Kasumi-1 (cell line): ENCODE measurements at places on chromosomes 1 and 21.
A peak's percentile ranks its signal among the peaks of the same experiment; 100 is the strongest.

DNA sequence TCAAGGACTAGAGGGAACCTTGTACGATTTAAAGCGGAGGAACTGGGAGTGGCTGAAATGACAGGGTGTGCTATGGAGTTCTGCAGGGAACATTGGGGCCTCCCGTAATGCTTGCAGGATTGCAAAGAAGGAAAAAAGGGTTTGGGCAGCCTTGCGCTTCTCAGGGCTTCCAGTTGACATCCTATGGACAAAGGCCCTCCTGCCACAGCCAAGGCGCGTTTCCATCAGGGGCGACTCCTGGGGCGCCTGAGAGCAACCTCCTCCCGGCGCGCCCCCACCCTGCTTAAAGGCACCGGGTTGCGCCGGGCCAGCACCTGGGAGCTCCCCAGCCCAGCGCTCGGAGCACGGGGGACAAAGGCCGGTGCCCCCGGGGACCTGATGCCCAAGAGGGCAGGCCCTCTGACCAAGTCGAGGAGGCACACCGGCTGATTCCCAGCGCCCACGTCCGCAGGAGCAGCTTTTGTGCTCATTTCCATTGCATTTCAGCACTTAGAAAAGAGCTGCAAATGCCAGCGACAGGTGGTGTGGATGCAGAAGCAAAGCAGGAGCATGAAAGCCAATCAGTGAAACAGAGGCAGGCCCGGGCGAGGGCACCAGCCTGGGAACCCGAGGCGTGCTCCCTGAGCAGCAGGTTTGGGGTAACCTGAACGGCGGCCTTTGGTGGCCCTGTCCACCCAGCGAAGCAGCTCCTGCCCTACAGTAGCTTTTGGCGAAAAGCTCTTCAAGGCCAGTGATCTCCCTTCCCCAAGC is 17.6 kb upstream of the RNF187 start:
- DNase-seq: no peak

GRCh38 chr21:44405091-44405947 is 50.0 kb upstream of the LRRC3 start:
- no peak for DNase-seq

DNA sequence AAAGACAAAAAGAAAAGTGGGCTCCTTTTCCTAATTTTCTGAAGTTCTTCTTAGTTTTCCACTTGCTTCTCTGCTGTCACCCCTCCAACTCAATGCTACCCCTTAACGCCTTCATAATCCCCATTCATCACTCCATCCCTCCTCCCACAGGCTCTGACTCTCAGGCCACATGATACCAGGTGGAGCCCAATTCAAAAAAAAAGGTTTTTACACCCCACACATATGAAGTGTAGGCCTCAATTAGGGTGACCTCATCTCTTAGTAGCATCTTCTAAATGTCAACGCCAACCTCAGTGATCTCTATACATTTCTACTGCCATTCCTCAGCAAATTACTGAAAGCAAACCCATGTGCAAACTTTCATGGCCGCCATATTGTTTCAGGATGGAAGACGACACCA is 6.4 kb downstream of the SSBP3 start:
- no peak for DNase-seq

GRCh38 chr1:214075999-214076707 is 88.4 kb downstream of the PROX1 start:
- DNase-seq: no peak

GRCh38 chr1:29269382-29269781 is 33.1 kb downstream of the PTPRU start:
- no peak for DNase-seq

DNA sequence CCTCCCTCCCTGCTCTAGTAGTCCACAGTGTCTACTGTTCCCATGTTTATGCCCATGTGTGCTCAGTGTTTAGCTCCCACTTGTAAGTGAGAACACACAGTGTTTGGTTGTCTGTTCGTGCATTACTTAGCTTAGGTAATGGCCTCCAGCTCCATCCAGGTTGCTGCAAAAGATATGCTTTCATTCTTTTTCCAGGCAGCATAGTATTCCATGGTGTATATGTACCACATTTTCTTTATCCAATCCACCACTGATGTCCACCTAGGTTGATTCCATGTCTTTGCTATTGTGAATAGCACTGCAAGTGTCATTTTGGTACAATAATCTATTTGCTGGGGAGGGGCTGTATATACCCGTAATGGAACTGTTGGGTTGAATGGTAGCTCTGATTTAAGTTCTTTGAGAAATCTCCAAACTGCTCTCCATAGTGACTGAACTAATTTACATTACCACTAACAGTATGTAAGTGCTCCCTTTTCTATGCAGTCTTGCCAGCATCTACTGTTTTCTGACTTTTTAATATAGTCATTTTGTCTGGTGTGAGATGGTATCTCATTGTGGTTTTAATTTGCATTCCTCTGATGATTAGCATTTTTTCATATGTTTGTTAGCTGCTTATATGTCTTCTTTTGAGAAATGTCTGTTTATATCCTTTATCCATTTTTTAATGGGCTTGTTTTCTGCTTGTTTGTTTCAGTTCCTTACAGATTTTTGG is 191.9 kb upstream of the DMRTA2 start:
- no peak for DNase-seq

- DNase-seq: no peak
These were observed 11.5 kb upstream of the VASH2 start for GRCh38 chr1:212938846-212939245.

DNA sequence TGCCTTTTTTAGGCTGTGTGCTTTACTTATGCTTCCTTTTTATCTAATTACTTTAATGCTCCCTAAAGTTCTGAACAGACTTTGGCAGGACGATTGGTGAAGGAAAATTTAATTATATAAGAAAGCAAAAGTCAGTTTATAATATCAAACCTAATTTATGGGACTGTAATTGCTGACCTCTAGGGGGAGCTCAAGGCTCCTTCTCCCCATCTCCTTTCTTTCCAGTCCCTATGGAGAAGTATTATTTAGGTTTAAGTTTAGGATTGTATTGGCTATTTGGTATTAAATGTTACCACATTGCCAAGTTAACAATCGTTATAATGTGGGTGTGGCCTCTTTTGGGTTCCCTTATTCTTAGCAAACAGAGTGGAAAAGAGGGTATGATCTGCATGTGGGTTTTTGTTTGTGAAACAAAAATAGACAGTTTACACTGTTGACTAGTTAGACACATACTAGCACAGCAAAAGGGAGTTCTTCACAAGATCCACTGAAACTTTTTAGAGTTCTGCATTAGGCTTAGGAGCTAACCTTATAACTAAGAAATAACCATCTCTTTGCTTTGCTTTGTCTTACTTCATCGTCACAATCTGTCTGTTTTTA is 48.2 kb upstream of the TNFSF4 start:
- DNase-seq: peak; percentile 74

DNA sequence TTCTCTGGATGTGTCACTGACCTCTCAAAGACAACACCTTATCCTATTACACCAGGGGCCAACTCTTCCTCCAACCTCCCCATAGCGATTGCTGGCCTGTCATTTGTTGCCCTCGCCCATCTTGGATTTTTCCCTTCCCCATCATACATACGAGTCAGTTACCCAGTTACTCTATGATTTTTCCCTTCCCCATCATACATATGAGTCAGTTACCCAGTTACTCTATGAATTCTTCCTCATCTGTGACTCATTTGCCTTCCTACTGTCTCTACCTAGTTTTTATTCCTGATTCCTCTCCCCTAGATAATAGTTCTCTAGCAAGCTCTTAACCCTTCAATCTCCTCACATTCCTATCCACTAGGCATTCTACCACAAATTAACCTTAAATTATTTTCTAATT is 178.8 kb downstream of the NR5A2 start:
- DNase-seq: no peak

- DNase-seq: no peak
These were observed 89.2 kb downstream of the ADSS2 start for GRCh38 chr1:244362476-244362875.

- DNase-seq: no peak
These were observed 30.1 kb downstream of the LRRC8D start for GRCh38 chr1:89850844-89851415.

DNA sequence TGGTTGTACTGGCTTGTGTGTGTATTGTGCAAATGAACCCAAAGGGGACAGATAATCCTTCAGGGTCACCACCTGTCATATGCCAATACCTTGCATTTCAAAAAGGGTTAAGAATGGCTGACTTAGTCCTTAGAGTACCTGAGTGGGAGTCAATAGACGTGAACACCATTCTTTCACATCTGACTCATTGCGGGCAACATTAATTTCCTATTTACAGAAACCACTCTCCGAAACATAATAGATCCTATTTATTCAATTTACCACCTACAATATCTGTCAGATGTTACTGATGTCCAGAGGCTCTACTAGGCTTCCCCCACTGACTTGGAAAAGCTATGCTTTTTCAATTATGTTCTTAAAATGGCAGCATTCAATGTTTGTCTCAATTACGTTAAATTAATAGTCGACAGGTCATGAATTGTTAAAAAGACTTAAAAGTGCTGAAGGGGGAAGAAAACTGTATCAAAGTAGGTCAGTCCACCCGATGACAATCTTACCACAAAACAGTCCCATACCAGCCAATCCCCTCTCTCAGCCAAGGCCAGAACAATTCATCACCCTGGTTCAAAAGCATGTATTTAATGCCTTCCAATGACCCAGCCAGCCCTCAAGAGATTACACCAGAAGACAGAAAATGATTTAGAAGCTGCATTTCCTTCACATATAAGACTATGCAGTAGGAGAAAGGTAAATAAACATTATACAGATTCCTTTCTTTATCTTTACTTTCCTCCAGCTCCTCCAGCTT is 48.6 kb upstream of the PLA2G2C start:
- no peak for DNase-seq

GRCh38 chr1:172882791-172883386 is 167.9 kb downstream of the TNFSF18 start:
- no peak for DNase-seq
